Small intestine (tissue), 16 donors: ENCODE measurements at places on chromosomes 5 and 9. TPM values are rescaled to one million over a fixed set of nuclear protein-coding genes. Genes with fewer than 3 reads are reported as not detected.
A peak's percentile ranks its signal among the peaks of the same experiment; 100 is the strongest.

Gene MYO10
- 36.5 TPM for polyA plus RNA-seq

Gene FAM153A
- polyA plus RNA-seq: not detected

- no peak overlapping the region for H3K27ac ChIP-seq
- H3K27me3 ChIP-seq: peaks cover 15% of the 10 kb centered on the region
- no peaks in the 10 kb centered on the region for H3K36me3 ChIP-seq
- no peak for DNase-seq
- no peaks in the 10 kb centered on the region for H3K4me1 ChIP-seq
- no peak overlapping the region for H3K4me3 ChIP-seq
These were observed 45.1 kb upstream of the HAND1 start for GRCh38 chr5:154523104-154523503.

DNA sequence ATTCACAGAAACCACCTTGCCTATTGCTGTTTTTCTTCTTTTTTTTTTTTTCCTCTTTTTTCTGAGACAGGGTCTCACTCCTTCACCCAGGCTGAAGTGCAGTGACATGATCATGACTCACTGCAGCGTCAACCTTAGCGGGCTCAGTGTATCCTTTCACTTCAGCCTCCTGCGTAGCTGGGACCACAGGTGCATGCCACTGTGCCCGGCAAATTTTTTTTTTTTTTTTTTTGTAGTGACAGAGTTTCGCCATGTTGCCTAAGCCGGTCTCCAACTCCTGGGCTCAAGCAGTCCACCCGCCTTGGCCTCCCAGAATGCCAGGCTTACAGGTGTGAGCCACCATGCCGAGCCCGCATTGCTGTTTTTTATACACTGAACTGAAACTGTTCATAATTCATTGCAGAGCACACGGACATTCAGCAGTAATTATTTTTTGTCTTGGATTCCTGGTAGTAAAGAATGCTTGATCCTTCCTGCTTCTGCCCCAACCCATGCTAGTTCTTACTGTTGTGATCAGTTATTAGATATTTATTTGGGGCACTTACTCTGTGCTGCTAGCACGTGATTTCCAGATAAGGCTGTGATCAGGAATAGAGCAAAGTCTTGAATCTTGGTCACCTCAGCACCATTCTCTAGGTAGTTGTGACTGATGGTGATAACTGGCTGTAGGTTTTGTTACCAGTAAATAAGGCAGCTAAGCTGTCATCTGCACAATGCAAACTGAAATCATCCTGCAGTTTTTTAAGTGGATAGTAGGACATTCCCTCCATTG is 14.0 kb downstream of the MAP3K1 start:
- H3K4me3 ChIP-seq: peak overlapping the region; percentile 11
- H3K27me3 ChIP-seq: no peaks in the 10 kb centered on the region
- H3K4me1 ChIP-seq: peaks cover 7% of the 10 kb centered on the region
- H3K27ac ChIP-seq: peak overlapping the region; percentile 20
- DNase-seq: peak; percentile 64

- DNase-seq: peak; percentile 70
- H3K36me3 ChIP-seq: no peaks in the 10 kb centered on the region
- peaks cover 7% of the 10 kb centered on the region for H3K4me1 ChIP-seq
These were observed 51.1 kb upstream of the LHFPL2 start for GRCh38 chr5:78699552-78700153.

GRCh38 chr9:84937180-84937579 is 267.7 kb downstream of the NTRK2 start:
- no peak for DNase-seq
- H3K36me3 ChIP-seq: no peaks in the 10 kb centered on the region
- H3K27me3 ChIP-seq: no peaks in the 10 kb centered on the region
- no peaks in the 10 kb centered on the region for H3K4me1 ChIP-seq
- no peak overlapping the region for H3K27ac ChIP-seq

DNA sequence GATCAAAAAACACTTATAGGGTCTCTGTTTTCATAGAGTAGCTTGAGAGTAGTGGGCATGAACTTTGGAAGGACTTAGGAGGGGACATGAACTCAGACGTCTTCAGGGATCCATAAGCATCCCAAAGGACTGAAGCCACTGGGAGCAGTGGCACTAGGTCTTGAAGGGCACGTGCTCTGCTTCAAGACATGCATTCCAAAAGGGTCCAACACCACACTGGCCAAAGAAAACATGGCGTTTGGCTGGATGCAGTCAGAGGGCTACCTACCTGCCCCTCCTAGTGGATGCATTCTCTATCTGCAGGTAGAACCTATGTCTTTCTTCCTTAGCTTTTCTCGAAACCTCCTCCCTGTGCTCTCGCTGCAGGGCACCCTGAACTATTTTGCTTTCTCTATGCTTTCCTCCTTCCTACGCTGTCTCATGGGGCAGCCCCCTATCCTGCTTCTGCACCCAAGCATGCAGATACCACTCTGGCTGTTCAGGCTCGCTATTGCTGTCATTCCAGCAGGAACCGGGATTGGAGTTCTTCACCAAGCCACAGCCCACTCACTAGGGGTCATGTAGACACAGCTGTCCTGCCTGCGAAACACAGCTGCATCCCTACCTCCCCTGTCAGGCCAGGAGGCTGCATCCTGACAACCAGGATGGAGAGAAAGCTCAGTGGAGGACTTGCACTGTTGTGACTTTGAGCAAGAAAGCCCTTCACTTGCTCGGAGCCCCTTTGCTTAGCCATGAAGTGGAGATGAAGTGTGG is 11.9 kb downstream of the FAM240B start:
- H3K27ac ChIP-seq: no peak overlapping the region
- no peak overlapping the region for H3K4me3 ChIP-seq
- no peaks in the 10 kb centered on the region for H3K4me1 ChIP-seq
- no peak for DNase-seq
